ENCODE measurements at places on chromosomes 4 and X.

- DNase-seq = peak; percentile 74
These were observed 48.3 kb upstream of the WDR1 start for GRCh38 chr4:10164877-10165283.

DNA sequence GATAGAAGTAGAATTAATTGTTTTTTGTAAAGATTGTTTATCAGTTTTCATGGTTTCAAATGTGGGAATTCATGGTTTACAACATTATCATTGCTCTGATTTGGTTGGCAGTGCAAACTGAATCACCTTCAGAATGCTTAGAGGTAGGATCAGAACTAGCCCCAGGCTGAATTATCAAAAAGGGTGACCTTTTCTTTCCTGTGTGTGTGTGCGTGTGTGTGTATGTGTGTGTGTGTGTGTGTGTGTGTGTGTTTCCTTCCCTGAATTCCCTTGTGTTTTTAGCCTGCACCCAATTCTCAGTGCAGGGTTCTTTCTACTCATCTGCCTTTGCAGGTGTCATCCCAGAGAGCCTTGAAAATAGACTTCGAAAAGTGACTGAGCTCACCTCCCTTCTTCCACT is 125.0 kb downstream of the BMPR1B start:
- no peak for DNase-seq

DNA sequence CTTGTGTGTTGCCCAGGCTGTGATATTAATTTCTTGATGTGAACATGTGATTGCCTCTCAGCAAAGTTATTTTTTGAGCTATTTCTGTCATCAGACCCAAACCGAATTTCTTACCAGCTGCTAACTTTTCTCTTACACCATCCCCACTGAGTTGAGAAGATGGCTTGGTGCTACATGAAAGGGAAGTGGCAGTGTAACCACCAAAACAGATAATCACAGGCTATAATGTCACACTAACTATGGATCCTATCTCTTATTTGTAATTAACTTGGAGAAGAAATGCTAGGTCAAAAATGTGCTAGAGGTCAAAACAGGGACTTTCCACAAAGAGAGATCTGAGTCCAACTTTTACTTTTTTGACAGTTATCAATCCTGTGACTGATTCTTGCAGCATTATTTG is 43.8 kb downstream of the ELOVL6 start:
- no peak for DNase-seq

- no peak for DNase-seq
These were observed 1963.1 kb upstream of the TENM3 start for GRCh38 chr4:180280076-180280475.

DNA sequence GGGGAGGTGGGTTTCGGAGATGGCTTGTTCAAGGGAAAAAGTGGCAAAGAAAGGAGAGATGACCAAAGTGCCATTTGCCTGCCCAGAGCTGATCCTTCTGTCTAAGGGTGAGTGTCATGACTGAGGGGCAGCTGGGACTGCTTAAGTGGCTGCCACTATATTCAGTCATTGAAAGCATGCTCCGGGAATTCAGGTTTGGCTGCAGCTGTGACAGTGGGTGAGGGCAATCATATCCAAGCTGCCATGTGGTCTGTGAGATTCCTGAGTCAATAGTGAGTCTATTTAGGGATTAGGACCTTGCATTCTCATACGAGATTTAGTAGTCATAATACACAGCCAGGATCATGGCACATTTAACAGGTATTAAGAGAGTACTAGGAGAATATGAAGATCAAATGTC is 138.8 kb upstream of the BANK1 start:
- peak; percentile 7 for DNase-seq

DNA sequence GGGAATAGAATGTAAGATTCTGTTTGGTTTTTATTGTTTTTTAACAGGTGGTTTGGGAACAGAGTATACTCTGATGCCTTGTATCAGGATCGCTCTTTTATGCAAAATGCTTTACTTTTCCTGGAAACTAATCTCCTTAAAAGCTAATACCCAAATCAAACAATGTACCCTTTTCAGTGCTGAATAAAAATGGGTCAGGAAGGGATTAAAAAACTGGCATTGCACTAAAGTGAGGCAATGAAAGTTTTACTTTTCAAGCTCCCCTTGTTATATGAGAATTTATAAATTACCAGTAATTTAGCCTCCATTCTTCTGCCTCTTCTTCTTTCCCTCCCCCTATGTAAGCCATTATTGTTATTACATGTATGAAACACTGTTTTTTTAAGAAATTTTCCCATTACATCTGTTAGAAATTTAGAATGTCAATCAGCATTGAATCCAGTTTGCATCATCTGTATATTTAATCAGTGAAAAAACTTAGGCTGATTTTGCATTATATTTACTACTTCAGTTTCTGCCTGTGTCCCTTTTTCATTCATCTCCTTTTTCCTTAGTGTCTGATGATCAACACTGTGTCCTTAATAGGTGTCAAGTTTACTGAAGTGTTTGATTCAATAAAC is 89.7 kb upstream of the NPNT start:
- no peak for DNase-seq

DNA sequence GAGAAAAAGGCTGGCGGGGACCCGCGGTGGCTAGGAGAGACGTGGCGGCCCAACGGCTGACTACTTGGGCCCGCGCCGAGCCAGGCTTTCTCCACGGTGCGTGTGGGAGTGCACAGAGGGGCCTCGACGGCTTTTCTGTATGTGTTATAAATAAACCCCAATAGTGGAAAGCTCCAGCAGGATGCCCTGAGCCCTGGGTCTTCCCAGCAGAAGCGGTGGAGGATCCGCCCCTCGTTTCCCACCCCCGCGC is 268 bp upstream of the PRRG1 start:
- DNase-seq = no peak

- no peak for DNase-seq
These were observed 8.1 kb upstream of the FGFR3 start for GRCh38 chr4:1784789-1785591.

DNA sequence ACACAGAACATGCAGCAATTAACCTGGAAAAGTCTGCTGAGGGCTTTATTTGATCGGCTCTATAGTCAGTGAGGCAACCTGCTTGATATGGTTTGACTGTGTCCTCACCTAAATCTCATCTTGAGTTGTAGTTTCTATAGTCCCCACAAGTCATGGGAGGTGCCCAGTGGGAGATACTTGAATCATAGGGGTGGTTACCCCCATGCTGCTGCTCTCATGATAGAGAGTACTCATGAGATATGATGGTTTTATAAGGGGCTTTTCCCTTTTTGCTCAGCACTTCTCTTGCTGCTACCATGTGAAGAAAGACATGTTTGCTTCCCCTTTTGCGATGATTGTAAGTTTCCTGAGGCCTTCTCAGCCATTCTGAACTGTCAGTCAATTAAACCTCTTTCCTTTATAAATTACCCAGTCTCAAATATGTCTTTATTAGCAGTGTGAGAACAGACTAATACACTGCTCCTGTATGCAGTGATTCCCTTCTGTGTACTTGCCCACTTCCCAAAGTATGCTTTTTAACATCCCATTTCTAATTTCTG is 78.2 kb downstream of the NPFFR2 start:
- DNase-seq = no peak

DNA sequence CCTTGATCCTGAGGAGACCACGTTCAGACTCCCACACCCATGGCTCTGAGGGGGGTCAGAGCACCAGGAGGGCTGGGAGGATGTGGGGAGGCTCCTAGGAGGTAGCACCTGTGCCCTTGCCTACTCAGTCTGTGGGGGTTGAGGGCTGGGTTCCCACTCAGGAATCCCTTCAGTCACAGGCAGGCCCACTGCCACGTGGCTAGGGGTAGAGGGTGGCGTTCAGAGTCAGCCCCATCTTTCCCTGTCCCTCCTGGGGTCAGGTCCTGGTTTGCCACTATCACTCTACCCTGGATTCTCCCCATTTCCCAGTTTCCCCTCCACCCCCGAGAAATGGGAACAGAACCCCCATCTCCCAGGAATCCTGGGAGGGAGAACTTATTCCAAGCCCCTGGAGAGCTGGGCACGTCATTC is 111.3 kb downstream of the PSAPL1 start:
- DNase-seq = no peak

DNA sequence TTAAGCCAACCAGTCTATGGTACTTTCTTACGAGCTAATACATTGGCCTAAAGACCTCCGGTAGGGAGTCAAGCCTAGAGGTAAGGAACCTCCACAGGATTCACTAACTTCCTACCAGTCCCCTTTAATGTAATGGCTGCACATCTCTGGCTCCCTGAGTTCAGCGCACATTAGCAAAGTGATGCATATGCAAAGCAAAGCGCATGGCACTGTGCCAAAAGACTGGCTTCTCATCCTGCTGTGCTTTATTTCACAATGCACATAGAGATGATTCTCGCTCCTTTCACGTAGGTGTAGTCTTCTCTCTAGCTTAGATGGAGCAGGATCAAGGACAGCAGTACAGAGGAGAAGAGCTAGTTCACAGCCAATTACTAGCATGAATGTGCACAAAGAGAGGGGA is 14.6 kb upstream of the CLTRN start:
- no peak for DNase-seq

GRCh38 chr4:183335369-183335940 is 13.2 kb upstream of the CLDN24 start:
- peak; percentile 94 for DNase-seq

DNA sequence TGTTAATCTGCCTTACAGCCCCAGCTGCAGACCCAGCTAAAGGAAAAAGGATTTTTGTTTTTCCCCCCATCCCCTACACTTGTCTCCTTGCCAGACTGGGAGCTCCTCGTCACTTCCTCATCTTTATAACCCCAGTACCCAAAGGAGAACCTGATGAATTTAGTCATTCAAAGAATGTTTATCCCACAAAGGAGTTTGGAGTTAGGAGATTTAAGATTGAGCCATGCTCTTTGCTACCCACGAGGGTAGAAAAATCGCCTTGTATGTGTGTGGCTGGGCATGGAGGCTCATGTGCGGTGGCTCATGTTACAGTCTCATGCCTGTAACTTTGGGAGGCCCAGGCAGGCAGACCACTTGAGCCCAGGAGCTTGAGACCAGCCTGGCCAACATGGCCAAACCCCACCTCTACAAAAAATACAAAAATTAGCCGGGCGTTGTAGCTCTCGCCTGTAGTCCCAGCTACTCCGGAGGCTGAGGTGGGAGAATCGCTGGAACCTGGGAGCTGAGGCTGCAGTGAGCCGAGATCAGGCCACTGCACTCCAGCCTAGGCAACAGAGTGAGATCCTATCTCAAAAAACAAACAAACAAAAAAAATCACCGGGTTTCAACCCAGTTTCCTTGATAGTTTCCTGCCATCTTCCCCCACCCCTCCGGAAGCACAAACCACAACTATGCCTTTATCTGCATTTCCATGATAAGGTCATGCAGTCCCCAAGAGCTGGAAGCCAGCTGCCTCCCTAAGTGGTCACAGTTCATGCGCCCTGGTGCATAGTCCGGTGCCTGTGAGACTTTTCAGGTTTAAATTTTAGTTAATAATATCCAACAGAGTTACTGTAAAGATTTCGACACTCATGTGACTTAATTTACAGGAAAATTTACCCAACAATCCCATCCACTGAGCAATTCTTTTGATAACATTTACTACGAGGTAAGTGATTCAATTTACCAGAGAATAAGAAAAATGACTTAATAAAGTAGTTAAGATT is 1.5 kb downstream of the CFAP97 start:
- DNase-seq = peak; percentile 30

DNA sequence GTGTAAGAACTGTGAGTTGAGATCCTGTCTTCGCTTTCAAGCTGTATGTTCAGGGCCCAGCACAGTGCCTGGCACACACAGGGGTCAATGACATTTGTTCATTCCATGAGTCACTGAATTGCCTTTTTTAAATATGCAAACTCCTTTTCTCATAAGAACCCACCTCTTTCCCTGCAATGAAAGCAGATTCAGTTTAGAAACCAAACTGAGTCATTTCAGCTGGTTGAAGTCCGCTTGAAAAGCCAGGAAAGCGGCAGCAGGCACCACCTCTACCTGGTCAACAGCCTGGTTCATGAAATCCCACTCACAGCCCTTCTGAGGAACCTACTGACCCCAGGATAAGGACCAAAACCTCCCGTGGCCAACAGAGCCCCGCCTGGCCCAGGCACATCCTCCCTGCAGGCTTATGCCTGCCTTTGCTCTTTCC is 4.5 kb upstream of the C1QTNF7 start:
- DNase-seq = no peak

GRCh38 chr4:4315461-4316149 is 25.6 kb downstream of the ZBTB49 start:
- DNase-seq = no peak

DNA sequence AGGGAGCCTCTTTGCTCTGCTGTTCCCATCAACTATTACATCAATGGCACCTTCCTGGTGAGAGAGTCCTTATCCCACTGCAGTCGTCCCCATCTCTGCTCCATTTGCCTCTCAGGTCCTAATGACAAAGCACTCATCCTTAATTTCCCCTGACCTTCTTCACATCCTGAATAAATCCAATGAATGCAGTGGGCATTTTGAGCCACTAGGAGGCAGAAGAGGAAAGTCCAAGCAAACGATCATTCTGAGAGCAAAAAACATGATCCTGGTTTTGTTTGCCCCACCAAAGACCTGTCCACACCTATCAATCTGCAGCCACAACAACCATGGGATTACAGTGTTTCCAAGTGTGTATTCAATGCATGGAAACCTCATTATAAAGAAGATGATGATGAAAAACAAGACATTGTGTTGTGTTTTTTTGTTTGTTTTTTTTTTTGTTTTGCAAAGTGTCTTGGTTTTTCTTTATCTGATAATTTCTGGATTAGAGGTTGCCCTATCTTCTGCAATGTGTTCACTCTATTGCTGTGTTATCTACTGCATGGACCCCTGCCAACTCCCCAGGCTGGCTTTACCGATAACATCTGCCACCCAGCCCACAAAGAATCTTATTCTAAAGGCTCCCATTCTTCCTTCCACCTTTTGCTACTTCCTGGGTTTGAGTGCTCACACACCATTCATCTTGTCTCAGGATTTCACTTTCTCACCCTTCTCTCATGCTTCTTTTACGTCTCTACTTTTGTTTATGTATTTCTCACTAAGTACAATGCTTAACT is 207.2 kb downstream of the NLGN4X start:
- DNase-seq = peak; percentile 28

GRCh38 chr4:11805842-11806241 is 377.1 kb upstream of the HS3ST1 start:
- peak; percentile 2 for DNase-seq

DNA sequence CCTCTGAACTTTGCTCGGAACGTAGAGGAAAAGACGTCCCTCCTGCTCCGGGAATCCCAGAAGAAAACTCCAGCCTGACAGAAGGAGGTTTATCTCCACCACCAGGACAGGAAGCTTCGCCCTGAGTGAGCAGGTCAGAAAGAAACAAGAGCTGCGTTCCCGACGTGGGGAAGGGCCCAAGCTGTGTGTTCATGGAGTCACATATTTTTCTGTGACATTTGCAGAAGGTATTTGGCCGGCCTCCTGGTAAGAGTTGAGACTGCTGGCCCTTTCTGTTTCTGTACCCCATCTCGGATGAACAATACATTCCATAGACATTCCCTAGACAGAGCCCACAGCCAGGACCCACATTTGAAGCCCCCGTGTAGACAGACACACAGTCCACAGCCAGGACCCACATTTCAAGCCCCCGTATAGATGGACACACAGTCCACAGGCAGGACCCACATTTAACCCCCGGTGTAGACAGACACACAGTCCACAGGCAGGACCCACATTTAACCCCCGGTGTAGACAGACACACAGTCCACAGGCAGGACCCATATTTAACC is 230.8 kb downstream of the SHOX start:
- no peak for DNase-seq

Data from GM23248 (cell line).